Adrenal gland (tissue), 19 donors: ENCODE measurements at places on chromosomes 6 and 20. TPM values are rescaled to one million over a fixed set of nuclear protein-coding genes. Genes with fewer than 3 reads are reported as not detected.

GRCh38 chr6:72553531-72554511 lies 68.0 kb upstream of the KCNQ5 start:
- H3K4me3 ChIP-seq = no peak overlapping the region
- no peaks in the 10 kb centered on the region for H3K36me3 ChIP-seq
- no peak for DNase-seq
- no peak overlapping the region for H3K27ac ChIP-seq

DNA sequence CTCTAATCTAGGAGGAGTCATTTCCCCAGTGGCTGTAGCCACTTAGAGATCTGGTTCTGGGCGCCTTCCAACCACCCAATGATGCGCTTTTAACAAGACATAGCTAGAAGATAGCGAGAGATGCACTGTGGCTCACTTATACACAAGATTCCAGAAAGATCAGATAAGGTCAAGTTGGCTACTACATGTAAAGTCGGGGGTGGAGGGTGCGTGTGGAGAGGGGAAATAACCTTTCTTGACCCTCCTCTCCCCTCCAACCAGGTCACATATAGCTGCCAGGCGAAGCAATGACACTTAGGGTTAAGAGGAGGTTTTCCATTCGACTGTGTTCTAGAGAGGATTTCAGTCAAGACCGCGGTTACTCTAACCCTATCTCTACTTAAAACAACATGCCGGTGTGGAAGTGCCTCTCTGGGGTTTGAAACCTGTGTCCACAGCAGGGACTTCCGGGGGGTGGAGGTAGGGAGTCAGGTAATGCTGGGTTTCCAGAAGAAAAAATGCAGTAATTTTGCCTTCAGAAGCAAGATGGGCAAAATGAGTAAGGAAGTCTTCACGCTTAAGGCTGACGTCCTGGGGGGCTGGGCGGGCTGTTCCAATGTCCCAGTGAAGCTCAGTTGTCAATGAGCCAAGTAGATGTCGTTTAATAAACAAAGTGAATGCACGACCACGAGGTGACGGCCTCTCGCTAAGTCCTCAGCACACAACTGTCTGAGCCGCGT lies 1.8 kb upstream of the SIM1 start:
- H3K4me3 ChIP-seq = no peak overlapping the region
- H3K27me3 ChIP-seq = peaks cover 97% of the 10 kb centered on the region
- no peak for DNase-seq

GRCh38 chr20:20037960-20038359 lies 14.3 kb downstream of the CRNKL1 start:
- H3K36me3 ChIP-seq = no peaks in the 10 kb centered on the region
- H3K27ac ChIP-seq = no peak overlapping the region
- no peaks in the 10 kb centered on the region for H3K4me1 ChIP-seq
- no peak overlapping the region for H3K4me3 ChIP-seq

GRCh38 chr6:105194106-105194505 lies 14.3 kb upstream of the POPDC3 start:
- no peak for DNase-seq
- no peak overlapping the region for H3K4me3 ChIP-seq
- H3K36me3 ChIP-seq = no peaks in the 10 kb centered on the region
- H3K27me3 ChIP-seq = peaks cover 8% of the 10 kb centered on the region

- DNase-seq = no peak
- H3K27me3 ChIP-seq = no peaks in the 10 kb centered on the region
- no peaks in the 10 kb centered on the region for H3K4me1 ChIP-seq
- H3K36me3 ChIP-seq = no peaks in the 10 kb centered on the region
These were observed 57.8 kb downstream of the AGPAT4 start for GRCh38 chr6:161215876-161216615.

GRCh38 chr6:131694832-131695426 lies 6.3 kb downstream of the OR2A4 start:
- no peak overlapping the region for H3K27ac ChIP-seq
- no peaks in the 10 kb centered on the region for H3K4me1 ChIP-seq
- no peaks in the 10 kb centered on the region for H3K27me3 ChIP-seq

GRCh38 chr20:25398376-25399036 lies 7.9 kb upstream of the ABHD12 start:
- no peak overlapping the region for H3K27ac ChIP-seq
- no peaks in the 10 kb centered on the region for H3K4me1 ChIP-seq
- H3K36me3 ChIP-seq = no peaks in the 10 kb centered on the region
- H3K4me3 ChIP-seq = no peak overlapping the region
- H3K27me3 ChIP-seq = no peaks in the 10 kb centered on the region

- H3K4me3 ChIP-seq = no peak overlapping the region
- H3K4me1 ChIP-seq = no peaks in the 10 kb centered on the region
- H3K27ac ChIP-seq = no peak overlapping the region
- peaks cover 48% of the 10 kb centered on the region for H3K27me3 ChIP-seq
- no peak for DNase-seq
These were observed 171.0 kb downstream of the GPX5 start for GRCh38 chr6:28696682-28697081.

DNA sequence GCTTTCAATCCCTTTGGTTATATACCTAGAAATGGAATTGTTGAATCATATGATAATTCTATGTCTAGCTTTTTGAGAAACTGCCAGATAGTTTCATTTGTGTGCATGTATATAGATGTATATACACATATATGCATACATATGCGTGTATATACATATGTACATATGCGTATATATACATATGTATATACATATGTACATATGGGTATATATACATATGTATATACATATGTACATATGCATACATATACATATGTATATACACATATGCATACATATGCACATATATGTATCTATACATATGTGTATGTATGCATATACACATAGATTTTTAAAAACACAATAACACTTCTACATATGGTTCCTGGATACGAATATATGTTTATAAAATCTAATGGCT lies 8.4 kb downstream of the SF3B5 start:
- H3K36me3 ChIP-seq = no peaks in the 10 kb centered on the region
- H3K27ac ChIP-seq = no peak overlapping the region
- no peaks in the 10 kb centered on the region for H3K4me1 ChIP-seq
- no peak overlapping the region for H3K4me3 ChIP-seq
- H3K27me3 ChIP-seq = no peaks in the 10 kb centered on the region

GRCh38 chr6:63352544-63353285 lies 32.9 kb upstream of the LGSN start:
- H3K27me3 ChIP-seq = no peaks in the 10 kb centered on the region
- H3K4me1 ChIP-seq = peaks cover 11% of the 10 kb centered on the region
- DNase-seq = peak; percentile 51
- H3K4me3 ChIP-seq = no peak overlapping the region

DNA sequence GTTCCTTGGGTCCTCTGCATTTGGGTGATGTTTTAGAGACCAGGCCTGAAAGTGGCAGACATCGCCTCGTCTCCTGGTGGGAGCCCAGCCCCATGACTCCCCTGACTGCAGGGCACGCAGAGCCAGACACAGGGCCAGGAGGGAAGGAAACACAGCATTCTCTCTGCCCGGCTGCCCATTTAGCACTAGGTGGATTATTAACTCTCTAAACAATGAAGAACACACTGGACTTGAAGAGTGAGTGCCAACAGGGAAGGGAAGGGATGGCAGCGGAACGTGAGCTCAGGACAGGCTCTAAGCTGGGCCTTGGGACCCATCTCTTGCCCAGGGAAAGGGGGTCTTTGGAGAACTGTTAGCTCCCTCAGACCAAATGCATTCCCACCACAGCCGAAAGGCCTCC lies 80.4 kb downstream of the TBXT start:
- DNase-seq = no peak
- no peak overlapping the region for H3K4me3 ChIP-seq
- no peaks in the 10 kb centered on the region for H3K27me3 ChIP-seq
- H3K27ac ChIP-seq = no peak overlapping the region
- H3K36me3 ChIP-seq = no peaks in the 10 kb centered on the region
- no peaks in the 10 kb centered on the region for H3K4me1 ChIP-seq

GRCh38 chr20:61233590-61233989 lies 18.5 kb upstream of the CDH4 start:
- H3K27me3 ChIP-seq = no peaks in the 10 kb centered on the region
- H3K27ac ChIP-seq = no peak overlapping the region
- no peak for DNase-seq
- H3K36me3 ChIP-seq = no peaks in the 10 kb centered on the region

DNA sequence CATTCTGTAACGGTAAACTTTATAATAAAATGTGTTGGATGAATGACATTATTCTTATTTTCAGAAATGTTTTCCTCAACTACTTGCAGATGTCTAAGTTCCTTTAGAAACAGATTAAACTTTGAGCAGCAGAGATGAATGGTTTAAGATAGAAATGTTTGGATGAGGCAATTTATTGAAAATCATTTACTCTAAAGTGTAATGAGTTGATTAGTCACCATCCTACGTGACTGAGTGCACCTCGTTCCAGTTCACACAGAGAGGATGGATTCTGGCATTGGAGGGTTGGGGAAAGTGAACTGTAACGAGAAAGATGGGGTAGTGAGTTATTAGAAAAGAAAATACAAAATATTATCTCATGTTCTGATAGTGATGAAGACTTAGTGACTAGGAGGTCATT lies 28.7 kb downstream of the SMPDL3A start:
- no peak overlapping the region for H3K27ac ChIP-seq
- H3K4me1 ChIP-seq = no peaks in the 10 kb centered on the region
- H3K36me3 ChIP-seq = no peaks in the 10 kb centered on the region
- no peaks in the 10 kb centered on the region for H3K27me3 ChIP-seq
- no peak overlapping the region for H3K4me3 ChIP-seq

DNA sequence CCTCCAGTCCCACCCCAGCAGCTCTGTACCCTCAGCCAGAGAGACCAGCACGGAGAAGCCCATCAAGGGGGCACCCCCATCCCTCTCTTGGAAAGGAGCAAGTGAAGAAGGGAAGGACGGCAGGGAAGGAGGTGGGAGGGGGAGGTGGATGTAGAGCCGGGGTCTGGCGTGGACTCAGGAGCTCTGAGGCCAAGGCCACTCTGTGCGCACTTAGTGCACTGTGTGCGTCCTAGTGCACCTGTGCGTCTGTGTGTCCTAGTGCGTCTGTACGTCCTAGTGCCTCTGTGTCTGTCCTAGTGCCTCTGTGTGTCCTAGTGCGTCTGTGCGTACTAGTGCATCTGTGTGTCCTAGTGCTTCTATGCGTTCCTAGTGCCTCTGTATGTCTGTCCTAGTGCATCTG lies 54.2 kb downstream of the DSTN start:
- H3K4me3 ChIP-seq = no peak overlapping the region
- peaks cover 92% of the 10 kb centered on the region for H3K36me3 ChIP-seq
- no peak for DNase-seq
- no peaks in the 10 kb centered on the region for H3K4me1 ChIP-seq
- H3K27me3 ChIP-seq = no peaks in the 10 kb centered on the region

DNA sequence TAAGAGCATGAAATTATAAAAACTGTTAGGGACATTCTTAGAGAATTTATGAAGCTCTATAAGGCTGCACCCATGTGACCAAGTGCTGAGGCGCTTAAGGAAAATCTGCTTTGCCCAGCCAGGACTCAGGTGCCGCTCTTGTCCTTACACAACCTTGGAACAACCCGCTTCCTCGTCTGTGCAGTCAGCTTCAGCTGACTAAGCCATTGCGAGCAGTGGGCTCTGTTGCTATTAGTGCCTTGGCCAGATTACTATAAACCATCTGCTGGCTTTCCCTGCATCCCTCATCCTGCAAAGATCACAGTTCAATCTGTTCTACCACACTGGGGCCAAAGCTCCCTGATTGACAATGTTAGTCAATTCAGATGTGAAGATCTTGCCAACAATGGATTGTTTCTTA lies 89.1 kb upstream of the E2F3 start:
- no peak overlapping the region for H3K27ac ChIP-seq
- DNase-seq = no peak
- H3K27me3 ChIP-seq = no peaks in the 10 kb centered on the region
- H3K4me1 ChIP-seq = no peaks in the 10 kb centered on the region
- H3K4me3 ChIP-seq = no peak overlapping the region

- H3K4me1 ChIP-seq = no peaks in the 10 kb centered on the region
- H3K27me3 ChIP-seq = no peaks in the 10 kb centered on the region
These were observed 41.0 kb downstream of the ANGPT4 start for GRCh38 chr20:875115-875514.

- no peak overlapping the region for H3K27ac ChIP-seq
- no peaks in the 10 kb centered on the region for H3K36me3 ChIP-seq
- no peak overlapping the region for H3K4me3 ChIP-seq
- no peaks in the 10 kb centered on the region for H3K4me1 ChIP-seq
- no peak for DNase-seq
- H3K27me3 ChIP-seq = peaks cover 11% of the 10 kb centered on the region
These were observed 15.6 kb downstream of the VGLL2 start for GRCh38 chr6:117280922-117281321.

DNA sequence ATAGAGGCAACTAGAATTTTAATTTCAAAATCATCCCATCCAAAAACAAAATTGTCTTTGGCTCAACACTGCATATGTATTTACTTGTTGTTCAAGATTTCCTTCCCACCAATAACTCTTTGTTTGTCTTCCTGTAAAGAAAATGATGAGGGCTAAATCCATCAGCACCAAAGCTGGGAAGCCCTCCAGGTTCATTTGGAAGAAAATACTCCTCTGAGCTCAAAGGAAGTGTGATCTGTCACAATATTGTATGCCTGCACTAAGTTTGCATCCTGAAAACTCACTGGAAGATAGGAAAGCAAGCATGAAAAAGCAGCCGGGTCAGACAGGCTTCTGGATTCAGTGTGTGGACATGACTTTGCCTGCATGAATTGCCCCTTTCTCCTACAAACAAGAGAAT lies 28.7 kb upstream of the OPRM1 start:
- H3K36me3 ChIP-seq = no peaks in the 10 kb centered on the region
- H3K4me1 ChIP-seq = no peaks in the 10 kb centered on the region
- DNase-seq = no peak
- H3K27me3 ChIP-seq = no peaks in the 10 kb centered on the region

DNA sequence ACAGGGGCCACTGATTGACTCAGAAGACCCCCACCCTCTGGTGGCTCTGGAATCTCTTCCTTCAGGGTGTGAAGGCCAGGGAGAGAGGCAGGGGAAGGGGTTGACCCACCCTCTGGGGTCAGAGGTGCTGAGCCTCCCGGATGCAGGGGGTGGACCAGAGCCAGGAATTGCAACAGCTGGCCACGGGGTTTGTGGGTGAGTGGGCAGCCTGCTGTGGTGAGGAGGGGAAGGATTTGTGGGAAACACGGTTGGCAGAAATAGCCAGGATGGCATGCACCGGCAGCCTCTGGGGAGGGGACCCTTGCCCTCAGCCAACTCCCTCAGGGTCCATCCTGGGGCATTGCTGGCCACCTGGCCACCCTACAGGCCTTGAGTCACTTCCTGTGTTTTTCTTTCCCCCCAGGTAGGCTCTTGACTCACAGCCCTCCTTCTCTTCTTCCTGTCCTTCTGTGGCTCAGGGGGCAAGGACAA lies 92.8 kb downstream of the MRPL14 start:
- DNase-seq = no peak
- H3K27ac ChIP-seq = no peak overlapping the region
- no peak overlapping the region for H3K4me3 ChIP-seq
- H3K36me3 ChIP-seq = no peaks in the 10 kb centered on the region
- no peaks in the 10 kb centered on the region for H3K27me3 ChIP-seq
- no peaks in the 10 kb centered on the region for H3K4me1 ChIP-seq

Gene CTAGE9
- not detected for total RNA-seq

Gene SYTL3
- total RNA-seq = 2.3 TPM

Gene STK38
- total RNA-seq = 9.0 TPM

Gene HTR1B
- total RNA-seq = not detected

Gene AKAP12
- total RNA-seq = 37.4 TPM

Gene RNF144B
- total RNA-seq = 6.5 TPM

Gene OOEP
- total RNA-seq = not detected
